ENCODE measurements at places on chromosomes 5 and 9.

DNA sequence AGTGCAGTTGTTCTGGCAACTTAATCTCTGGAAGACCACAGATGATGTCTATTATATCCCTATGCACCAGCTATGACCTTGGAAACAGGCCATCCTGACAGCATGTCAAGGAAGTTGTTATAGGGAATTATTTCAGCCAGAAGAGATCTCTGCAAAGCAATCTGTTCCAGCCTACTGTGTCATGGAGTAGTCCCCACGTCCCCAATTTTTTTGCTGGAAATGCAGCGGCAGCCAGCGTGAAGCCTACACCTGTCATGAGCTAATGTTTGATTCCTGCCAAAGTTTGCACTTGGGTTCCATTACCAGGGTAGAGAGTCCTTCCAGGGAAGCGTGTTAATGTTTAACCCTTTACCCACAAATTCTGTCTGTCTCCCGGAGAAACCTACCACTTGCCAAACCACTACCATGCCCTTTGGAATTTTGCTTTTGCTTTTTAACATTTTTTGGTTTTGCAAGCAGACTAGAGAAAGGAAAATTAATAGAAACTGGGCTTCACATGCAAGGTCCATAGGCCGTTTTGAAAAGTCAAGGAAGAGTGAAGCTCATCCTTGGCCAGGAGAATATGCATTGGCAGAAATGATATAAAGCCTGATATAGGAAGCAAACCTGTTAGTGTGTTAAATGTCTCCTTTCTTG lies 174.9 kb upstream of the SPRY4 start:
- DNase-seq: no peak

- DNase-seq: no peak
Measured at GRCh38 chr5:32559411-32559810, 25.9 kb upstream of the SUB1 start.

DNA sequence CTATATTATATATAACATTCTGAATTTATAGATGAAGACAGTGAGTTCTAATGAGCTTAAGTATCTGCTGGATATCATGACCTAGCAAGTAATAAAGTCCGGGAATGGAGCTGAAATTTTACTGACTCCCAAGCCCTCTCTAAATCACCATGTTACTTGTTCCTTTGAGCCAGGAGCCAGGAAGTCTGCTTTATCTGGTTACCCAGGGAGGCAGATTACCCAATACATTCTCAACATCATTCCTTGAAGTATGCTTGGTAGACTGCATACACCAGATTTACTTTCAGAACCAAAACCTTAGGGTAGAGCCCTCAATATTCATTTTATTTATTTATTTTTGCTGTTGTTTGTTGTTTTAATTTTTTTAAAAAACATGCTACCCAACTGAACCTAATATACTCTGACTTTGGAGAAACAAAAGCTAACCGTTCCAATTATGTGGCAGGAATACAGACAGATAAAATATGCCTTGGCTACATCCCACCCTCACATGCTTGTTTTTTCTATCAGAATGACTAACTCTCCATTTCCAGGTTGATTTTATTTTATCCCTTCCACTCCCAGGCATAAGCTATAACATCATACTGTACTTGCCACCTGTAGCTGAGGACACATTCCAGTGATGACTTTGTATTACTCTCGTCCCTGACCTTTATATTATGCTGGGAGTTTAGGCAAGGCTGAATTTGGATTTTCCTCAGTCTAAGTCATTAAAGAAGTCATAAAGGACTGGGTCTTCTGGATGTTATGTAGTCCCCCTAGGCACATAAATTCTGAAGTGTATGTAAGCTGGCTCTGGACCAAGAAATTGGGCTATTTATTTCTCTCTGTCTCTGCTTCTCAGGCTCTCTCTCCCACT lies 82.0 kb downstream of the YIPF5 start:
- DNase-seq: no peak

DNA sequence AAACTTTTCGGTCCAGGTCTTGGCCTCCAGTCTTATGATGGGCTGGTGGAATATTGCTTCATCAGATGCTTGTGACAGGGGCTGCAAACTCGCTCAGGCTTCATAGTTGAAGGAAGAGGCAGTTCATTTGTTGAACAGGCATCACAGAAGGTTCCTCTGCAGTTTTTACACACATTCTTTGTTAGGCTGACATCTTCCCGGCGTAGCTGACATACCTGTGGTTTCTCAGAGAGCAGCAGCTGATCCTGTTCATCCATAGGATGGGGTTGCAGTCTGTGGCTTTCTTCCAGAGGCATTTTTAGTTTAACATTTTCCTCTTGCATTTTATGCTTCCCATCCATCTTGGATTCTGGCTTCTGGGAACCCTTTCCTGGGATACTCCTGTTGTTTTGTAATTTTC lies 1255.2 kb downstream of the EFNA5 start:
- DNase-seq: no peak

DNA sequence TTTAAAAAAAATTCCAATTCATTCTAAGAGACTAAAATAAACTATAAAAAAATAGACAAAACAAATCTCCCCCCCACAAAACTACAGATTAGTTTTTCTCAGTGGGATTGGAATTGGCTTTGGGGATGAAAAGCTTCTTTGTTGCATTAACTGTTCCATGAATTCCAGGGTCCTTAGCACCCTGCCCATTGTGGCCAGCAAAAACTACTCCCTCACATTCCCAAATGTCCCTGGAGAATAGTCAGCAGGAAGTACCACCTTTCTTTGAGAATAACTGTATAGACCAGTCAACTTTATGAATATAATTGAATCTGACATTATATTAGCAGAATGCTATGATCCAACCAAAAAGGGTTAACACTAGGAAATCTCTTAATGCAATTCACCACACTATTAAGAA lies 147.9 kb downstream of the LPAR1 start:
- no peak for DNase-seq

GRCh38 chr5:35218981-35219380 lies 11.3 kb downstream of the PRLR start:
- DNase-seq: no peak

DNA sequence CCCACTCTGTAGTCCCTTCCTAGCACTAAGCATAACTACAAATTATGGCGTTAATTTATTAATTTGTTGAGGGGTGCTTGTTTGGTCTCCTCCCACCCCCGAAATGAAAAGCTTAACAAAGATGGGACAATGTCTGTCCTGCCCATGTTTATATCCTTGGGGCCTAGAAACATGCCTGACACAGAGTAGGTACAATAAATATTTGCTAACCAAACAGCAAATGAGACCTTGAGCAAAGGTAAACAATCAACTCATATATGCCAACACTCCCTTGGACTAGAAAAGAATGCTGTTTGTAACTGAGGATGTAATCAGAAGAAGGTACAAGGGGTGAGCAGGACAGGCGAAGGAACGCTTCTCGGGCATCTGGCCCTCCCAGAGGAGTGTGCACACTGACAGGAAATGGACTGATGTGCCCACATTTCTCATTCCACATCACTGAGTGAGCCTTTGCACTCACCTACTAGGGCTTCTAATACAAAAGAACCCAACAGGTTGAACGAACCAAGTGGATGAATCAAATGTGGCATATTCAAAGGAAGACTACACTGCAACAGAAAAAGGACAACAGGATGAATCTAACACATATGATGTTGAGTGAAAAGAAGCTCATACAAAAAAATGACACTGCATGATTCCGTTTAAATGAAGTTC lies 66.8 kb downstream of the MED27 start:
- no peak for DNase-seq

GRCh38 chr5:167346461-167346860 lies 945.0 kb upstream of the WWC1 start:
- no peak for DNase-seq

- DNase-seq: no peak
Measured at GRCh38 chr5:111999286-111999685, 242.3 kb upstream of the NREP start.

DNA sequence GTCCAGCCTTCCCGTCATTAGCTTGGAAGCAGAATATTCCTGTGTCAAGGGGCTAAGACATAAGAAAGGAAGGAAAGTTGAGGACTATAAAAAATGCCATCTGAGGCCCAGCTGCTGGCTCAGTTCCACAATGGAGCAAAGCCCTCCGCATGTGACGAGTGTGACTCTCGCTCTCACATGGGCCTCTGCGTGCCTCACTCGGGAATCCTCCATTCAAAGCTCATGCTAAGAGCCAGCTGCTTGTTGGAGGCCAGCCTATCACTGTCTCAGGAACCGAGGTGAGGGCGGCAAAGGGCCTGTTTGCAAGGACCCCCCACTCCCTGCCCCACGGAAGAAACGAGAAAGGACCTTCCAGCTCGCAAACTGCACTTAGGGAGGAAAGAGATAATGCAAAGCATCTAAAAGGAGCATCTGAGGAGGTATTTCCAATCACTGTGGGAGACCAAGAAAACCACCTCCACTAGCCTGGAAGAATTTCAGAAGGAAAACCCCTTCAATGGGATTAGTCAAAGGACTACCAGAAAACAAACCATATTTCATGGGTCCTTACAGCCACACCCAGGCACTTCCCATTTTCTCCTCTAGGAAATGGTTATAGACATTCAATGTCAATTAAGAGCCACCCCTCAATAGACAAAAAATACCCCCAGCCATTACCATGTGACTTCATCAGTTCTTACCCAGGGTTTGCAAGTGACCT lies 95.3 kb downstream of the PRRT1B start:
- no peak for DNase-seq

GRCh38 chr9:20184541-20184940 lies 395.7 kb upstream of the SLC24A2 start:
- DNase-seq: no peak

DNA sequence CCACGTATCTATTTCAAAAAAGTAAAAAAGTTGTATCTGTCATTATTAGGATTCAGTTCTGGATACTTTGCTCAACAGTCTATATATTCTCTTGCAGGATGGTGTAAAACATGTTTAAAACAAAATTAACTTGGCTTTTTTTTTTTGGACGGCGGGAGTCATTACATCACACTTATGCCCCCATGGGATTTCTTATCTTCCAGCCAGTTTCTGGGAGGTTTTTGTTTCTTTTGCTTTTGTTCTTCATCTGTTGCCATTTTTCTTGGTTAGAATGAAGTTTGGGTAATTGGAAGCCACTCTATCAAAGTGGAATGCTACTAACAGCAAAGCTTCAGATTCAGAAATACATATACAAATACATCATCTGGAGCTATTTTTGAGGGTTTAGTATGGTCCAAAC lies 1.8 kb upstream of the STARD4 start:
- DNase-seq: no peak

GRCh38 chr5:66198837-66199236 lies 54.7 kb downstream of the SREK1 start:
- no peak for DNase-seq

GRCh38 chr9:8857926-8858595 lies 1058.5 kb upstream of the DMAC1 start:
- DNase-seq: no peak

- no peak for DNase-seq
Measured at GRCh38 chr9:78298046-78298765, 1.3 kb downstream of the PSAT1 start.

DNA sequence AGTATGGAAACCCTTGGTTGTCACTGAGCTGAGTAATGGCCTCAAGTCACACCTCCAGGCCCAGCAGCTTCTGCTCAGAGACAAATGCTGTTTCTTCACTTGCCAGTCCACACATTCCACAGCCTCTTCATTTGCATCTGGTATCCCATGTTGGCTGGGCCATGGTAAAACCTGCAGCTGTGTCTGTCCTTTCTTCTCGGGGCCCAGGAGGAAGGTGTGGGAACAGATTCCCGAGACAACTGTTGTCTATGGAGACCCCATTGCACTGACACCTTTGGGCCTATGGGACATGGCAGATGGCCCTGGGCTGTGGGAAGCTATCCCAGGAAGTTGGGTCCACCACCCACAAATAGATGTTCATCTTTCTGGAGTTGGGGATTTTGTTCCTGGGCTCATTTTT lies 85.1 kb downstream of the MACROH2A1 start:
- no peak for DNase-seq

GRCh38 chr5:2725980-2726765 lies 25.3 kb downstream of the IRX2 start:
- no peak for DNase-seq

DNA sequence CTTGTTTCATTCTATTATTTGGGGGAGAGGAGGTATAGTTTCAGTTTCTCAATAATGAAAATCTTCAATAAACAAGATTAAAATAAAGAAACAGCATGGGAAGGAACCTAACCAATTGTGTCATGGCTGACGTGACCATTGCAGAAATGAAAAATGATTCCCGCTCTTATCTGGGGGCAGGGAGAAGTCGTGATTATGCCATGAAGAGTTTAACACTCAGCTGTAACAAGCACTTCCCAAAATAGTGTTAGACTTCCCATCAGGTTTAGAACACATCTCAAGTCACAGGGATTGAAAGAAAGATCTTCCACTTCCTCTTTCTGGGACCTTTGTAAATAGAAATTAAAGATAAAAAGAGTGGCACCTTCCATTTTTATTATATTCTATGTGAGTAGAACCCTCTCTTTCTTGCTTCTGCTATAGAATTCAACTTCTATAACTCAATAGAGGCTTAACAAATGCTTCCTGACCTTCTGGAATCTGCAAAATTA lies 122.2 kb downstream of the TRPM6 start:
- no peak for DNase-seq

- DNase-seq: no peak
Measured at GRCh38 chr5:83711982-83712601, 8.6 kb downstream of the HAPLN1 start.

GRCh38 chr5:129820-130219 lies 37.9 kb downstream of the PLEKHG4B start:
- no peak for DNase-seq

GRCh38 chr9:36940500-36940853 lies 93.6 kb downstream of the PAX5 start:
- DNase-seq: no peak

GRCh38 chr5:110727025-110727314 lies 499 bp upstream of the TMEM232 start:
- DNase-seq: no peak

- DNase-seq: no peak
Measured at GRCh38 chr9:98372077-98372836, 116.8 kb upstream of the TBC1D2 start.

DNA sequence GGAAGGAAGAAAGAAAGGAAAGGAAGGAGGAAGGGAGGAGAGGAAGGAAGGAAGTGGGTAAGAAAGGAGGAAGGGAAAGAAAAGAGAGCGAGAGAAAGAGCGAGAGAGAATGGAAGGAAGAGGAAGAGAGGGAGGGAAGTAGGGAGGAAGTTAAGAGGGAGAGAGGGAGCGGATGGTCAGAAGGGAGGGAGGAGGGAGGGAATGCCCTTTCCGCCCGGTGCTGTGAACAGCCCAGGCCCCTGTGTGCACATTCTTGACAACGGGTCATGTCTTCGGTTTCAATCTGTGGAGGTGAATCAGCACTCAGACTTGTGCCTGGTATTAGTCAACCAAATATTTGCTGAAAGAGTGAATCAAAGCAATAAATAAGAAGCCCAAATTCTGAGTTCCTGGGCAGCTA lies 39.2 kb downstream of the PRUNE2 start:
- no peak for DNase-seq

Measured in T-helper 2 cell (primary cell).